Stimulated activated CD4-positive, alpha-beta T cell treated with anti-CD3 and anti-CD28 coated beads, Interleukin-15, amount 100 ng/mL, for 24 hours (primary cell): ENCODE measurements at places on chromosomes 16 and 17.

- no peak for DNase-seq
Observed at GRCh38 chr17:2901582-2901981, 105.3 kb downstream of the RAP1GAP2 start.

DNA sequence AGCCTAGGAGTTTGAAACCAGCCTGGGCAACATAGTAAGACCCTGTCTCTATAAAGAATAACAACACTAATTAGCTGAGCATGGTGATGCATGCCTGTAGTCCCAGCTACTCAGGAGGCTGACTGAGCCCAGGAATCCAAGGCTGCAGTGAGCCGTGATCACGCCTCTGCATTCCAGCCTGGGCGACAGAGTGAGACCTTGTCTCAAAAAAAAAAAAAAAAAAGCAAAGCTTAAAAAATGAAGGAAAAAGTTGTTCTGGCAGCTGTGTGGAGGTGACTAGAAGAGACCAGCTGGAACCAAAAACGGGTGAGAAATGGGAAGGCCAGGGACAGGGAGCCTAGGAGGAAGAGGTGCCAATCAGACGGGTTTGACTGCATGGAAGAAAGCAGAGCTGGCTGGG, 4.2 kb downstream of the BCL7C start:
- DNase-seq: no peak

DNA sequence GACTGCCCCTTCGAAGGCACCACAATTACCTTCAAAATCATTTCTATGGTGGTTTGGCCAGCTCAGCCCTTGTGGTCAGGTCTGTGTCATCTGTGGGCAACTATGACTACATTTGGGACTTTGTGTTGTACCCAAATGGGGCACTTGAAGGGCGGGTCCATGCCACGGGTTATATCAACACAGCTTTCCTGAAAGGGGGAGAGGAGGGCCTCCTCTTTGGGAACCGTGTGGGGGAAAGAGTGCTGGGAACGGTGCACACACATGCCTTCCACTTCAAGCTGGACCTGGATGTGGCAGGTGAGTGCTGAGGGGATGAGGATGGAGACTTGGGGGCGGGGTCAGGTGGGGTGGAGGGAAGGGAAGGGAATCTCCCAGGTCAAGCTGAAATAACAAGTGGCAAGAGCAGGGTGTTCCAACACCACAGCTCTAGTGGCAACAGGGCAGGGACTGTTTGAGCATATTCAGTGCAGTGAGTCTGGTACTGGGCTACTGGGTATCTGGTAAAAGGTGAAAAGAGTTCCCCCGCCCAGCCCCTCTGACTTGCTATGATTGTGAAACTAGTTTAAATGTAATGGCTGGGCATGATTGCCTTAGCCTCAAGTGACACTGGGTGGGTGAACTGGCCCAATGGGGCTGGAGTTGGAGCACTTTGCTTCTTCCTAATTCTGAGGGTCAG, 1.7 kb downstream of the AOC2 start:
- peak; percentile 68 for DNase-seq

GRCh38 chr17:40180694-40181093, 3.4 kb downstream of the RAPGEFL1 start:
- DNase-seq: no peak

DNA sequence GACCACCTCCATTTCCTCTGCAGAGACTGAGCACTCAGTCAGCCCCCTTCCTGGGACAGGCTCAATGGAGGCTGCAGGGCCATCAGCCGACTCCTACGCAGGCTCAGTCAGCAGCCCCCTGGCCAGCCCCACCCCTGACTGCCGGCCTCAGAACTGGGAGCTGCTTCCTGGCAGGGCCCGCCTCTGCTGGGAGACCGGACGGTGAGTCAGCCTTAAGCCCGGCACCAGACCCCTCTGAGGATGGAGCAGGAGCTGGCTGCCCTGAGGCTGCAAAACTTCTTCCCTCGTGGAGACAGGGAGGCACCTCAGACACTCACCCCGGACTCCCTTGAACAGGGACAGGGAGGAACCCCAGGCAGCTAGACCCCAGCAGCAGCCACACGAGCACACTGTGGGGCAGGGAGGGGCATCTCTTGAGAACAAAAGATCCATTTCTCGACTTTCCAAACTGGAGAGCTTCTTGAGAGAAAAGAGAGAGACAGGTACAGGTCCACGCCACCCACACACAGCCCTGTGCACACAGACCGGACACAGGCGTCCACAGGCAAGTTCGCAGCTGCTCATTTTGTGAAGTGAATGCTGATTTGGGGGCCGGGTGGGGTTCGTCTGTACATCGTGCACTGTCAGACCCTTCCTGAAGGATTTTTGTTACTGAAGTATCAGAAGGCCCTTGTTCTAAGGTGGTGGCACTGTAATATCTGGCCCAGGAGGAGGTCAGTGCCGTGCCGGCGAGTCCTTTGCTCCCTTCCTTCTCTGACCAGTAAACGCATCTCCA, 1.3 kb upstream of the TUBB3 start:
- peak; percentile 39 for DNase-seq

GRCh38 chr17:80694992-80695912, 150.6 kb downstream of the RPTOR start:
- peak; percentile 26 for DNase-seq

DNA sequence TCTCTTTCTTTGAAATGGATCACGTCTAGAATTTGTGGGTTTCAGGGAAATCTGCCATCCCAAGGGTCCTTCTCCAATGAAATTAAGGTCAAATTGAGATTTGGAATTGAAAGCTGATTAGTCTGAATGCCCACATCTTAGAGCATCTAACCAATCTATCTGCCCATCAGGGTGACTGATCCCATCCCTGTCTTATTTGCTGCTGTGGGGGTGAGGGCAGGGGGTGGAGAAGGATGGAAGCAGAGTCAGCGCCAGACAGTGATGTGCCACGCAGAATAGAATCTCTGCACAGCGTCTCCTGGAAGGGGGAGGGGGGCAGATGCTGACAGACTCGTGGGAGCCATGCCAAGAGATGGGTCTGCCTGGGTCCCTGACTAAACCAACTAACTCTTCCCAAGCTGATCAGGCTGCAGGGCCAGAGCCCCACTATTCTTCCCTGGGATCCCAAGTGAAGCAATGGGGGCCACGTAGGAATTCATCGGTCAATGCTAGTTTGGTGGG, 32.1 kb downstream of the CDK5RAP3 start:
- no peak for DNase-seq
